ENCODE measurements at places on chromosomes 2 and 18.

- DNase-seq, result no peak
These were observed 623.2 kb downstream of the IRS1 start for GRCh38 chr2:226176283-226176984.

DNA sequence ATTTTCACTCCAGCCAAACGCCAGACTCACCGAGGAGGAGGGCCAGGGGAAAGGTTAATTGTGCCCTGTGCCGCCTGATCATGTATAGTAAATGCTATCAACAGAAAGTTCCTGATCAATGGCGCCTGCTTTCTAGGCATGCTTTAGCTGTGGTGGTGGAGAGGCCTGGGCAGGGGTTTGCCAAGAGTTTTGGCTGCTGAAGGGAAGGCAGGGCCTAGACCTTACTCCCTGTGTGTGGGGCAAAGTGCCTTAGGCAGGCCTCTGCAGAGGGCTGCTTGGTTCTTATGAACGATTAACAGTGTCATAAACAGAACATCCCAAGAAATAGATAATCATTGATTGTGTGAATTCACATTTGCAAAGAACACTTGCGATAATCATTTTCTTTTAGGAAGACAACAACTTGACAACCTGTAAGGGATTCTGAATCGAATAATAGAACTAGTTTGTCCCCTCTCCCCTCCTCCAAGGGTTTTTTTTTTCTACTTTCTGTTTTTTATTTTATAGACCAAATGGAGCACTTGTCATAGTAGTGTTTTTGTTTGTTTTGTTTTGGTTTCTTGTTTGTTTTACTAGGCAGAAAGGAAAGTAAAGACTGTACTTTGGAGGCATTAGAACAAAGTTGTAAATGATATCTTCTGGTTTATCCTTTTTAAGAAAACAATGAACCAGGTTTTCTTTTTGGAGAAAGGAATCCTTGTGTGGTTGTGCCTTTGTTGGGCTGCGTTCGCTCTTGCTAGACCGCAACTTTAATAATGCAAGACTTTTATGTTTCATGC lies 6.5 kb downstream of the TSHZ1 start:
- DNase-seq, result no peak

- no peak for DNase-seq
These were observed 32.6 kb upstream of the INSIG2 start for GRCh38 chr2:118055512-118056164.

GRCh38 chr2:129024796-129025195 lies 706.1 kb upstream of the HS6ST1 start:
- no peak for DNase-seq

DNA sequence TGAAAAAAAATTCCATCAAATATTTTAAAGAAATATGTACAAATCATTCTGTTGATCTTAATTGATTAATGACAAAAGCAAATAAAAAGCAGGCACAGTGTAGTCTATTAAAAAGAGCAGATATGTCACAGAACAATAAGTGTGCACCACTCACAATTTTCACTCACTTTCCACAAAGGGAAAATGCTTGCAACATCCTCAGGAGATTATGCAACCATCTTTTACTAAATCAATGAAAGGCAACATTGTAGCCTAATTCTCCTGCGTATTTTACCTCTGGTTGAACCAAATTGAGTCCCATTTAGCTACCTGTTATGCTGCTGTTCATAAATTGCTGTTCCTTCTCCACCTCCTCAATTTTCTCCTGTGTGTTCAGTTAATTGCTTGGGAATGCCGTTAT lies 1346.8 kb upstream of the PIK3C3 start:
- DNase-seq, result no peak

- DNase-seq, result no peak
These were observed 8.3 kb downstream of the OSR1 start for GRCh38 chr2:19349911-19350677.

DNA sequence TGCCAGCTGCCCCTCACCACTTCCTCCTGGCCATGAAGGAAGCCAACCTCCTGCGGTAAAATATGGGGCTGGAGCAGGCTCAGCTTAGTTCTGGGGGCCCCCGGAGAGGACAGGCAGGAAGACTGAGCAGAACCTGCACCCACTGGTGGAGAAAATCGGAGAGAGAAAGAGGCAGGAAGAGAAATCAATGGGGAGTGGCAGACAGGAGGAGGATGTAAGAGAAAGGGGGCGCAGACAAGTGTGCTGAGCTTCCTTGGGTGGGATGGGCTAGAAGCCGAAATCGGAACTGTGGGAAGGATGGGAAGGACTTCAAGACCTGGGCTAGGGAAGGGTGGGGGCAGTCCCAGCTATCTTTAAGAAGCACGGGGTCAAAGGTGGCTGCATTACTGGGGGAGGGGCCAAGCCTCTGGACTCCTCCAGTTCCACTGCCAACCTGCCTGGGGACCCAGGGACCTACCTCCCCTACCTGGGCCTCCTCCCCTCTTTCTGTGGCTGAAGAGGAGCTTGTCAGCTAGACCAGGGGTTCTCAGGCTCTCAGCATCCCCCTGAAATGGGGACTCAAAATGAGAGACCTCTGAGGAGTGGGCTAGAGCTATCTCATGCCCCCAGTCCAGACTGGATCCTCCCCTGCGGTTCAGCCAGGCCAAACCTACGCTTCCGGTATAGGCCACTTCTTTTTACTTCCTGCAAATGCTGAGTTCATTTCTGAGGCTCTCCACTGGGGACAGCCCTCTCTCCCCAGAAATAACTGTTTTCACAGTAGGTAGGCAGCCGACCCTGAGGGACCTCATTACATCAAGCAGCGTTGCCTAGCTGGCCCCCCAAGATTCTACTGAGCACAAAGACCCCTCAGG lies 33.6 kb upstream of the B3GNT7 start:
- DNase-seq, result no peak

- DNase-seq, result no peak
These were observed 251.4 kb downstream of the GLI2 start for GRCh38 chr2:120986898-120987650.

DNA sequence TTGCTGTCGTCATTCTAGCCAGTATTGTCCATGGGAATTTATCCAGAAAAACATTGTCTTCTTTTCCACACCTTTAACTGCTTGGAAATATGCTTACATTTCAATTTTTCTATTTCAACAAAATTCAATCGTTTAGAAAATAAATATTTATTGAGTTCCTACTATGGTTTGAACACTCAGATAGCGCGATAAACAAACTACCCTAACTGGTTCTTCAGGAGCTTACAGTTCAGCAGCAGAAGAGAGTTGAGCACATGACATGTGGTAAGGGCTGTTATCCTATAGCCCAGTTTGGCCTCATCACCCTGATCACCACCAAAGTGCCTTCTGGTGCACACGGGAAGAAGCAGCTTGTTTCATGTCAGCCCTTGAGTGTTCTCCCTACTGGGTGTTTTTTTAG lies 375.2 kb upstream of the SMIM21 start:
- no peak for DNase-seq

DNA sequence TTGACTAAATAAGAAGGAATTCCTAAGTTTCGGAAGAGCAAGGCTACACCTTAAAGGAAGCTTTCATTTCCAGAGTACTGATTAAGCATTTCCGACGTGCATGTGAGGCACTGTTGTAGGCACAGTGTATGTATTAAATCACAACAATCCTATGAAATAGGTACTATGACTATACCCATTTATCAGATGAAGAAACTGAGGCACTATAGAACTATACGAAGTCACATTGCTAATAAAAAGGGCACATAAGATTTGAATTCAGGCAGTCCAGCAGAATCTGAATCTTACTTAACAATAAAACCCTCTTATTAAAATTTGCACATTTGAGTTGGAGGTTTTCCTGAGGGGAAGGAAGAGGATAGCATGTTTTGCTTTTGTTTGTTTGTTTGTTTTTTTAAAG lies 243.5 kb upstream of the FANCL start:
- no peak for DNase-seq

DNA sequence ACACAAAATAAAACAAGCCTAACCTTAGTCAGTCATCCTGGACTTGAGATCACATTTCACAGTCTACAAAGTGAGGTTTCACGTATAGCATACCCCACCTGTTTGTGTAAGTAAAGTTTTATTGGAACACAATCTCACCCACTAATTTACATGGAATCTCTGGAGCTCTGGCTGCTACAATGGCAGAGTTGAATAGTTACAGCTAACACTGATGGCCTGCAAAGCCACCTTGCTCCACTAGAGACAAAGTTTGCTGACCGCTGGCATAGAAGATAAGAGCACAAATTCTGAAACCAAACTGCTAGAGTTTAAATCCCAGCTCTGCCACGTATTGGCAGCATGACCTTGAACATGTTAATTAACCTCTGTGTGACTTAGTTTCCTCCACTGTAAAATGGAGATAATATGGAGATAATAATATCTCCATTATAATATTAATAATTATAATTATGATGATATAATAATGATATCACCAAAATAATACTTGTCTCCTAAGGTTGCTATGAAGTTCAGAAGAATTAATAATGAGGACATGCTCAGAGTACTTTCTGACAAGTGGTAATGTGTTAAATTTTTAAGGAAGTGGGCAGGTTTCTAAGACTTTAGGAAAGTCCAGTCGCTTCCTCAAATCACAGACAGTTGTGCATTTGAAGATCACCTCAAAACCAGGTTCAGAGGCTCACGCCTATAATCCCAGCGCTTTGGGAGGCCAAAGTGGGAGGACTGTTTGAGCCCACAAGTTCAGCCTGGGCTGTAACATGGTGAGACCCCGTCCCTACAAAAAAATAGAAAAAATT lies 204.6 kb downstream of the SH3RF3 start:
- DNase-seq, result no peak

GRCh38 chr2:28062867-28063266 lies 172.3 kb downstream of the BABAM2 start:
- no peak for DNase-seq

DNA sequence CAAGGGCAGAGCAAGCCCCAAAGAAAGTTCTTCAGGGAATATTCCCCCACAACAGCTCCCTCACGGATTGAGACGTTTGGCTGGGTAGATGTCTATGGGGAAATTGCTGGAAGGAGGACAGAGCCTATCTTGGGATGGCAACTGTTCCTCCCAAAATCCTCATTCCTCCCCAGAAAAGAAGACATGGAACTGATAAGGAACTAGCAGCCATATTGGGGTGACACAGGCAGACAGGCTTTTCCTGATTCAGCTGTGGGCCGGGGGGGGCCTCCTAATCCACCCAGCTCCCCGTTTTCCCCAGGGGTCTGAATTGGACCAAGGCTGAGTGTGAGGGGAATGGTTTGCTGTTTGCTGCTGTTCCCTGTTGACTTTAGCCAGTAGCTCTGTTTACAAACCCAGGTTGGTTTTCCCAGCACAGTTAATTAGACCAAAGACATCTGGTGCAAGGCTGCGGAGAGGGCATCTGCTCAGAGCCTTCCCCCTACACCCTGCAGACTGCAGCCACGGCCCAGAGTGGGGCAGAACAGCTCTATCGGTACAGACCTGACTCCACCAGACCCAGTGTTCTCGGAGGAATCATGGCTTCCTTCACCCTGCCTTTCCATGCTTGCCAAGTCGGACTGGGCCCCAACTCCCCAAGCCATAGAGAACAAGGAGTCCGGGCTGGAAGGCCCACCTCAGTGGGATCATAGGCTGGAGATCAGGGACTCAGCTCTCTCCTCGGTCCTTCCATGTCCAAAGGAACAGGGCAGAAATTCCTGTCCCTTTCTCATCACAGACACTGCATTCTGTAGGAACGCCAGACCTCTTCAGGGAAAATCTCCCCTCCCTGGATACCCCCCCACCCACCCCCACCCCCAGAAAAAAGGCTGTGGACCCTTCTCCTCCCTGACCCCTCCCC lies 1.7 kb upstream of the PKDCC start:
- DNase-seq, result no peak

DNA sequence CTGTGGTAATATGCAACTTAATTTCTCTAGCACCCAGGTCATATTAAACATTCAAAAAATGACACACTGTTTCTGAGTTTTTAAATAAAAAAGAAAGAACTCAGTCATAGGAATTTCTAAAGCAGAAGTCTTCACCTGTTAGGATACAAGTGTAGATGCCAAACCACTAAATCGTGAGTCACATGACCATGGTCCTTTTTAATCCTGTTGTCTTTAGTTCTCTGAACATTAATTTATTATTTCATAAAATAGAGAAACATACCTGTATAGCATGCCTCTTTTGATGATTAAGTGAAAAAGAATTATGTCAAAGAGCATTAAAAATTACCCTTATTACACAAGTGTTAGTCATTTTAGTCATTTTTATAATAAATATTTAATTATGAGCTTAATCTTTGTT lies 398.8 kb downstream of the CCDC85A start:
- no peak for DNase-seq

DNA sequence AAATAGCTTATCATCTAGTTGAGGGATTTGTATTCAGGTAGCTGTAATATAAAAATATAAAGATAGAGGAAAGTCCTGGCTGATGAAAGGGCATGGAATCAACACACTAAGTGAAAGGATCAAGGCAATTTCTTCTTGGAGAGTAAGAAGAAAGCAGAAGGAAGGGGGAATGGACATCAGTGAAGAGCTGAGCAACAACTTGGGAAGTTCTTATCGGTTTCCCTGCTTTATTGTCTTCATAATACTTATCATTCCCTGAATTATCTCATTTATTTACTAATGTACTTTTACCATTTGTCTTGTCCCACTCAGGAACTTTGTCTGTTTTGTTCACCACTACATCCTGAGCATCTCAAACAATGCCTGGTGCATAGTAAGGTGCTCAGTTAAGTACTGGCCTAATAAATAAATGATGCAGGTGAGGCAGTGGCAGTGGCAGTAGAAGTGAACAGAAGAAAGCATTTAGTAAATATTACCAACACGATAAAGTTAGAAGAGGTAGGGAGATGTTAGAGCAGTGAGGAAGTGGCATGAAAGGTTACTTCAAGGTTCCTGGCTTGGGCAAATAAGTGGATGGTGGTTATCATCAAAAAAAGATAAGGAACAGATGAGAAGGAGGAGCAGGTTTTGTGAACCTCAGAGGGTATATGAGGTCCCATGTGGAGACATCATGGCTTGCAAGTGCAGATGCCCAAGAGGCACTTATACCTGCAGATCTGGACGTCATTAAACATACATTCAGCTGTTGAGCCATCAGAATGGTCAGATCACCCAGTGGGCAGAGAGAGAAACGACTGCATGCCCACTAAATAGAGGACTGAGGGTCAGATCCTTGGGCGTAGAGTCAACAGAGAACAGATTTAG lies 217.8 kb downstream of the TMEM247 start:
- no peak for DNase-seq

- no peak for DNase-seq
These were observed 23.2 kb downstream of the RALB start for GRCh38 chr2:120275617-120276400.

Measured in stimulated activated CD4-positive, alpha-beta T cell treated with anti-CD3 and anti-CD28 coated beads, TNF-alpha, amount 100 ng/mL, for 48 hours (primary cell).